ENCODE measurements at places on chromosomes 2 and 18.

DNA sequence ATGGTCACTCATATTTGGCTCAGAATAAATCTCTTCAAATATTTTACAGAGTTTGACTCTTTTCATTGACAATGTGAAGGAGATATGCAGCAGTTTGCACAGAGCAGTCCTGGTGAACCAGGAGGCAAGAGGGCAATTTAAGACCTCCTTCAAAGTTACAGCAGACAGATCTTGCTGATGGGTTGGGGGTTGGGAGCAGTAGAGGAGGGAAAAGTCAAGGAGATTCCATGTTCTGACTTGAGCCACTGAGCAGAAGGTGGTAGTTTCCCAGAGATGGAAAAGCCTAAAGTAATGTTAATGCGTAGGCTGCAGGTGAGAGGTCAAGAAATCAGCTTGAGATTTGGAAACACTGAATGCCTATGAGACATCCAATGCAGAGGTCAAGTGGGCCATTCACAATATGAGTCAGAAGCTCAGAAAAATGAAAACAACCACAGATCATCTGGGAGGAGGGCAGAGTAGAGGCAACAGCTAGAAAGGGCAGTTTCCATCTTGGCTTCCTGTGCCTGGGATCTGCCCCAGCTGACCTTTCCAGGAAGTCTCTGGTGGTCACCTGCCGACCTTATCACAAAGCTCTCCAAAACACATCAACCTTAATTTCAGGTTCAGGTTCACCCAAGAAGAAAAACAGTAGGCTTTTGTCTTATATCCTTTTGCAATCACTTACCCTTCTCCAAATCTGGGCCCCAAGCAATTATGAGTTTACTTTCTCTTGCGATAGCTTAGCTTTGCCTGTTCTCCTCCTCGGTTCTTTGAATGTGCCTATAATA lies 197.5 kb upstream of the ARL4C start:
- no peak for DNase-seq

- DNase-seq, result no peak
These were observed 10.9 kb downstream of the SERPINB5 start for GRCh38 chr18:63487676-63488075.

DNA sequence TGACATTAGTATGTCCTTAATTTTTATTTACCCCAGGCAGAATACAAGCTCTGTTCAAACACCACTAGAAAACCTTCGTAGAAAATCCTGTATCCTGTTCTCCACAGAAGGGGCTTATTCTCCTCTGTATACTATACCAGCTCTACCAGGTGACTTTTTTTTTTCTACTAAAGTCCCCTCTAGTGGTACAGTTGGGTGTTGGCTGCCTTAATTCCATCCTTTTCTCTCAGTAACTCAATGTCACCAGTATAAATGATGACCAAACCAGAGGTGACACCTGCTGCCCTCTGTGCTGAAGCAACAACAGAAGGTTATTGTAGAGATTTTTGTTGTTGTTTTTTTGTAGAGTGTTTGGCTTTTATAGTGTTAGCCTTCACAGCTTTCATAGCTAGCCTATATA lies 1322.0 kb downstream of the LRP1B start:
- no peak for DNase-seq

- no peak for DNase-seq
These were observed 118.4 kb downstream of the PKP4 start for GRCh38 chr2:158575051-158575635.

- no peak for DNase-seq
These were observed 348.7 kb downstream of the ARHGAP15 start for GRCh38 chr2:143477714-143478443.

GRCh38 chr2:55620123-55620779 lies 2.8 kb upstream of the PPP4R3B start:
- peak; percentile 19 for DNase-seq

GRCh38 chr2:3536682-3537632 lies 17.6 kb upstream of the ADI1 start:
- DNase-seq, result peak; percentile 62

GRCh38 chr2:231709981-231710798 lies 1.9 kb downstream of the PTMA start:
- DNase-seq, result peak; percentile 67

Data from SW 1271 (cell line).